ENCODE measurements at places on chromosomes 3 and 15.

DNA sequence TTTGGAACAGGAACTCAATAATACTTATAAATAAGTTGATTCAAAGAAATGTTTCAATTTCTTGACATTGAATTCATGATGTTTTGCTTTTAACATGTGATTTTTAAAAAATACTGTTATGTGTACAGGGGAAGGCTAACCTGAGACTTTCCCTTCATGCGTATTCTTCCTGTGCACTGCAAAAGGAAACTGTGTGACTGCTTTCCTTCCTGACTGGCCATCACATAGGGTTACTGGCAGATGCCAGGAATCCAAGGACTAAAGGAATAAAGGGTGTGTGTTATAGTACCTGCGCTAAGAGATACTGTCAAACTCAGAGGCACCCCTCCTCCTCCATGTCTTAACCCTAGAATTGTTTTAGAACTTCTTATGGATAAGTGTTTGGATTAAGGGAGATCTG, 236.0 kb downstream of the UBE2E2 start:
- DNase-seq, result no peak

- no peak for DNase-seq
These were observed 142.8 kb upstream of the ATP2B2 start for GRCh38 chr3:10648181-10648580.

DNA sequence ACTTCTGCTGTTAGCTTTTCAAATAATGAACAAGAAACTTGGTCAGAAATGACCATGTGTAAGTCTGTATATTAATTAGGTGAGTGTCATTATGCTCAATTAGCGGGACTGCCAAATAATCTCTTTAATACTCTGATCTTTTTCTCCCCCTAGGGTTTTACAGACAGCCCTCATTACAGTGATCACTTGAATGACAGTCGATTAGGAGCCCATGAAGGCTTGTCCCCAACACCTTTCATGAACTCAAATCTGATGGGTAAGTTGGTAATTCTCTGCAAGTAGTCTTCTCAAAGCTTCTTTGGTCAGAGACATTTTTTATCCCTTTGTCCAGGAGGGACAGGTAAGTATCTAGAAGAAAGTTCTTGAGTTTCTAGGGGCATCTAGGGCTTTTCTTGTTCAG, 173.2 kb downstream of the TCF12 start:
- no peak for DNase-seq

DNA sequence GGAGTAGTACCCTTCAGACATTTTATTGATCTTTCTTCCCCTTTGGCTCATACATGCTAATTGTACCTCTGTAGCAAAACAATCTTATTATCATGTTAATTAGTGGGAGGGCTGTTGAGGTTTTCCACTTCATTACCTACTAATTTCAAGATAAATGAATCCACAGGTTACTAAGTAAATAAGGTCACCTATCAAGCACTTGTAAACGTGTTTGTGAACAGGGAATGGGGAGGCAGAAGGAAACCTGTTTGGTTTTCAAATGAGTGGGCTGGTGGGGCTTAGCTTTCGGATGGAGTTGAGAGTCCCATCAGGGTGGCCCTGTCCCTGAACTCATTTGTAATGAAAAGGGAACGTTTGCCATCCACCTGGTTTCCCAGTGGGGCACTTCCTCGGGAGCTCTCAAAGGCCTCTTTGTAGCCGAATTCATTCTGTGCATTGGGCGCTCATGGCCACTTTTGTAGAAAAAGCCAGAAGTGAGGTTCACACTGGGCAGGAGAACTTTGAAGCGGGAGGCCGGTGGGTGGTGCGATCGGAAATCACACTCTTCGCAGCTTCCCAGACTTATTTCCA, 419.8 kb upstream of the NR2F2 start:
- no peak for DNase-seq

- DNase-seq, result no peak
These were observed 593 bp upstream of the RSL24D1 start for GRCh38 chr15:55197362-55197705.

GRCh38 chr3:139468399-139468798, 7.9 kb downstream of the RBP2 start:
- DNase-seq, result no peak

DNA sequence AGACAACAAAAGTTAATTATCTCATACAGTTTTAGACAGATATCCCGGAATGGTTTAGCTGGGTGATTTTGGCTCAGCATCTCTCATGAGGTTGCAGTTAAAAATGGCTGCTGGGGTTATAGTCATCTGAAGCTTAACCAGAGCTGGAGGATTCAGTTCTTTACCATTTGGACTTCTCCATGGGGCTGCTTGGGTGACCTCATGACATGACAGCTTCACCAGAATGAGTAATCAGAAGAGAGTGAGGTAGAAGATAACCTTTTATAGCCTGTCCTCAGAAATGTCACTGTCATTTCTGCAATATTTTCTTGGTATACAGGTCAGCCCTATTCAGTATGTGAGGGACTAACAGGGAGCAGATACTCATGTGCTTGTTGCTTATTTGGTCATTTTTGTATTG, 30.9 kb downstream of the TFG start:
- DNase-seq, result no peak

Measured in T-helper 9 cell (primary cell).